ENCODE measurements at places on chromosomes 5 and 9.

DNA sequence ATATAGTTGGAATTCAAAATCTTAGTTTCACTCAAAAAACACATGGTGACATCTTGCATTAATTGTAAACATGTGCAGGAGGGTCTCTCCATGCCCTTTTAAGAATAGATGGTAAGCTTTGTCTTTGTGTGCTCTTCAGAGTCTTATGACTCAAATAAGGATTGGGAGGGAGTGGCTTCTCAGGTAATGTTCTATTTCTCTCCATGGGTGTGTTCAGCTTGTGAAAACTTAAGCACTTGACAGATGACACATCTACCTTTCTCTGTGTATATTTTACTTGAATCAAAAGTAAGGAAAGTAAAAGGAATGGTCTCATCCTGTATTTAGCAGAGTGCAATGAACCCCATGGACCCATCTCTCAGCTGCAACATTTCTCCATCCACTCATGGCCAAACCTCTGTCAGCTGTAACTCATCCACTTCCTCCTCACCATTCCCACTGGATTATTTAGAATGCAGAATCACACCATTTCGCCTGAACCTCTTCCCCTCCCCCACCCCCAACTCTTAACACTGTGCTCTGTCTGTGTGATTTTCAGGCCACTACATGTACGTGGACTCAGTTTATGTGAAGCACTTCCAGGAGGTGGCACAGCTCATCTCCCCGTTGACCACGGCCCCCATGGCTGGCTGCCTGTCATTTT lies 82.1 kb downstream of the MAMDC2 start:
- no peak for DNase-seq

GRCh38 chr5:115170929-115171510 lies 1.3 kb upstream of the TRIM36 start:
- DNase-seq, result no peak

- DNase-seq, result no peak
Measured at GRCh38 chr5:77379558-77380061, 112.5 kb downstream of the WDR41 start.

DNA sequence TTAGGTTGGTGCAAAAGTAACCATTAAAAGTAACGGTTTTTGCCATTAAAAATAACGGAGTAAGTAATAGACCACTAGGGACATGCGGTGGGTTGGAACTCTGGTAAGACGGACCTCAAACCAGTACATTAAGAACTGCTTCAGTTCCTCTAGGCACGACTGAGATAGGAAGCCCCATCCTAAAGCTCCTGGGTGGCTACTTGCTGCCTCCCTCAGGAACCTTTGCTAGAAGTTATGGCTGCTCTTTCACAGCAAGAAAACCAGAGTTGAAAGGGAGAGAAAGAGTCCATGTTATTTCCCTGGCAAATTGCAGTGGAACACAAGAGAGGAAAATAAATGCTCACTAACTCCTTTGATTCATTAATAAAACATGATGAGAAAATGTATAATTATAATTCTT lies 47.6 kb downstream of the MCTP1 start:
- no peak for DNase-seq

GRCh38 chr5:144812763-144813162 lies 642.1 kb downstream of the KCTD16 start:
- DNase-seq, result no peak

- no peak for DNase-seq
Measured at GRCh38 chr5:32810804-32811203, 99.7 kb downstream of the NPR3 start.

DNA sequence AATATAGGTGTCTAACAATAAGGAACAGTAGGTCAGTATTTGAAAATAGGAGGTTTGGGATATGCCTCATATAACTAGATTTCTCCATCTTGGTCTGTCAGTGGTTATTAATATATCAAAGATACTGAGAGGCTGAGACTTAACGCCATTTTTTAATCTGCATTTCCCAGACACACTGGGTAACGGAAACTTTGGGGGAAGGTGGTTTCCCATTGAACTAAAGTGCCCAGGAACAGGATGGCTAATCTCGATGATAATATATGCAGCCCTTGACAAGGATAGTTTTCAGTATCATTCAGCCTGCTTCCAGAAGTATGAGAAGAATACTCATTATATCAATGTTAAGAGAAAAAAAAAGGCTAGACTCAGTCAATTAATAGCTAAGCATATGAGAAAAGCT lies 30.7 kb downstream of the EFNA5 start:
- no peak for DNase-seq

DNA sequence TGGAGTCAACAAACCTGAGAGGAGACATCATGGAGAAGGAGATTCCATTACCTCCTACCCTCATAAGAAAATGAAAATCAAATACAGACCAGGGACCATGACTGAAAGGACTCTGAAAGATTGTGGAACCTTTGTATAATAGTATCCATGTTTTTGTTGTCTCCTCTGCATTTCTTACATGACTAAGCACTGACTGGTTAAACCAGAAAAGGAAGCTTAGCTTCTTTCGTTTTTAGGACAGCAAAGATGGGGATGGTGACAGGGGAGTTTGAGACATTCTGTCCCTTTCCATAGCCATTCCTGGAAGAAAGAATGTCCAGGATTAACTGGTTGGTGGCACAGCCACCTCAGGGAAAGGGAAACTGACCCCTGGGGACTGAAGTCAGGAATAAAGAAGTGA lies 22.2 kb downstream of the ITGA1 start:
- no peak for DNase-seq

- DNase-seq, result no peak
Measured at GRCh38 chr9:97831843-97832636, 21.0 kb upstream of the FOXE1 start.

DNA sequence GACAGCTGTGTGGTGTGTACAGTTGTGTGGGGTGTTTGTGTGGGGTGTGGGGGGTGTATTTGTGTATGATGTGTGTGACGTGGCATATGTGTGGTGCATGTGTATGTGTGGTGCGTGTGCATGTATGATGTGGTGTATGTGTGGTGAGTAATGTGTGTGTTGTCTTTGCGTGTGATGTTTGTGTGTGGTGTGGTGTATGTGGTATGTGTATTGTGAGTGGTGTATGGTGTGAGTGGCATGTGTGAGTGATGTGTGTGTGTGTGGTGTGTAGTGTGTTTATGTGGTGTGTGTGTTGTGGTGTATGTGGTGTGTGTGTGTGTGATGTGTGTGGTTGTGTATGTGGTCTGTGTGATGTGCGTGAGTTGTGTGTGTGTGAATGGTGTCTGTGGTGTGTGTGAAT lies 191.1 kb downstream of the MELK start:
- no peak for DNase-seq

DNA sequence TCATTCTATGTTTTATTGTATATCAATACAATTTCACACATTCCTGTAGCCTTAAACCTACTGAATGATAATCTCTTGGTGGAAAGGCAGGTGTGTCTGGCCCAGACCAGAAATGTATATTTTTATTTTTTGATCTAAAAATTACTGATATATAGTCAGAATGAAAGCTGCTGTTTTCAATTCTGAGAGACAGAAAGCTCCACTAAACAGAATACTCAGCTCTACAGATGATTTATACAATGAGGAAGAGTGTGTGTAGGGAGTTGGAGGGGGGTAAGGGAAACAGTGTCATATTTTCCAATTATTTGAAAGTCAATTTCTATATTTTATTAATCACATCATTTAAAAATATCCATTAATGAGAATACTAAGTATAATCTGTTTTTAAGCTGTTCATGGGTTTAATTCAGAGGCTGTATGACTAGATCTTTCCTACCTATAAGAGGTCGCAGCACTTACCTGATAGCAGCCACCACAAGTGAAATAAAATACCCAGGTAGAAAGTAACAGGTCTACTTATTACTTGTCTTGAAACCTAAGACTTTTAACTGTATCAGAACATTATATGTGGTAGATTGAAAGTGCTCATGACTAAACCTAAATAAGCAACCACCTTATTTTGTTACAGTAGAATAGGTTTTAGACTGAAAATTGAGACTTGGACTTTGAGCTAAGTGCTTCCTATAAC lies 183.4 kb downstream of the TMC1 start:
- no peak for DNase-seq

DNA sequence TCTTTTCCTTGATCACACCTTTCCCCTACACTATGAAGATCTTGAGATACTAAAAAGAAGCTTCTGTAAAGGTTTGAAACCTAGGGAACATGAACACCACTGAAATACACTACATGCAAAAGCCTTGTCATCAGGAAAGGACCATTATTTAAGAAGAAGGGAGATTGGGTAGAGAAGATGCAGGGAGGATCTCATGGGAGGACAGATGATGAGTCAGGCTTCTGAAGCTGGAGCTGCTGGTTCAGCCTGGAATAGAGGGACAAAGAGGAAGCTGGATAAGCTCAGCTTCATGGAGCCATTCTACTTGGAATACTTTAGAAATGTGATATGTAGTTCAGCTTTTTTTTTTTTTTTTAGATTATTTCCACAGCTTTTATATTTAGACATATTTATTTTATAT lies 169.8 kb downstream of the MAN2A1 start:
- no peak for DNase-seq

- DNase-seq, result no peak
Measured at GRCh38 chr9:17160327-17160726, 25.5 kb downstream of the CNTLN start.

- no peak for DNase-seq
Measured at GRCh38 chr5:44801992-44802391, 6.8 kb upstream of the MRPS30 start.

GRCh38 chr5:150781706-150782614 lies 3.4 kb downstream of the SMIM3 start:
- peak; percentile 58 for DNase-seq

GRCh38 chr5:114407783-114408182 lies 45.9 kb downstream of the KCNN2 start:
- no peak for DNase-seq

DNA sequence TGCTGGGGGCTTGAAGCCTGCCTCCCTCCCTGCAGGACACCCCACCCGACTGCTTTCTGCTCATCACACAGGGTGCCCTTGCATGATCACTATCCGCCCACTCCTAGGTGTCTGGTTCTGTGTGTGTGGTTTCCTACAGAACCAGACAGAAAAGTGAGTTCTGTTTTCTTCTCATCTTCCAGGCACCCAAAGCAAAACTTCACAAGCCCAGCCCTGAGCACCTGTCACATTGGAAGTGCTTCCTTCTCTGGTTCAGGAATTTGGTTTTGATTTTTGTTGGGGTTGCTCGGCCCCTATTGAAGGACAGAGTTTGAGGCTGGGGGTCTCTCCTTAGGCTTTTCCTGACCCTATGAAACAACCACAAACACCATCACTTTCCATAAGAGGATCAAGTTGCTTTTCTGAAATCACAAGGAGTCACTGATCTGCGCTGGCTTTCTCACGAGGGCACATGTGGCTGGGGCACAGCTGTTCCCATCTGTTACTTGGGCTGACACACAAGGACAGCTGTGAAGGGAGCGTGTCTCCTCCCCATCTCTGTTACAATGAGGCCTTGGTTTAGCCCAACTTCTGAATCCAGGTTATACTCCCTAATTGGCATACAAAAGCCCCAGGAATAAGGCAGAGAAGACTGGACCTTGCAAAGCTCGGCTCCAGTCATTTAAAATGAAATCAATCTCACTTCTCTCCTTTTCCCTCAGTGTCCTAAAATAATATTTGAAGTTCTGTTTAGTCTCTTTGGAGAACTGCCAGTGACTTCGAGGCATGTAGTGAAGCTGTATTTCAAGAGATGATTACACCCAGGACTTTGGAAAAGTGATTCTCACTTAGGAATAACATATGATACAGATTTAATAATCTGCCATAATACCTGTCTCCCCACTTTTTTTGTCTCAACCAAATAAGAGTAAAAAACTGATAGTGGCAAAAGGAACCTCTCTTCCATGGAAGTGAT lies 213.1 kb upstream of the GAS1 start:
- no peak for DNase-seq

DNA sequence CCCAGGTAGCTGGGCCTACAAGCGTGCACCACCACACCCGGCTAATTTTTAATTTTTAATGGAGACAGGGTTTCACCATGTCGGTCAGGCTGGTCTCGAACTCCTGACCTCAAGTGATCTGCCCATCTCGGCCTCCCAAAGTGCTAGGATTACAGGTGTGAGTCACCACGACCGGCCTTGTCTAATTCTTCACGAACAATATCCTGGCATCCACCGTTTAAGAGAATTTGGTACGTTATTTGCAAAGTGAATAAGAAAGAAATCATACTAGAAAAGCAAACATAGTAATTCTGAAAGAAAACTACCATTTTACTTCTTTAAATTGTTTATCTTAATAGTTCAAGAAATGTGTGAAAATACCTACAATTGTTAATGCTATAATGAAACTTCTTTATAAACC lies 42.9 kb upstream of the TRIO start:
- DNase-seq, result no peak

GRCh38 chr5:170570476-170570875 lies 66.7 kb downstream of the KCNIP1 start:
- no peak for DNase-seq

- no peak for DNase-seq
Measured at GRCh38 chr5:9313751-9314150, 232.1 kb downstream of the SEMA5A start.

GRCh38 chr5:101018299-101018698 lies 115.2 kb upstream of the ST8SIA4 start:
- DNase-seq, result no peak

GRCh38 chr5:154046486-154046885 lies 7.7 kb downstream of the MFAP3 start:
- no peak for DNase-seq

DNA sequence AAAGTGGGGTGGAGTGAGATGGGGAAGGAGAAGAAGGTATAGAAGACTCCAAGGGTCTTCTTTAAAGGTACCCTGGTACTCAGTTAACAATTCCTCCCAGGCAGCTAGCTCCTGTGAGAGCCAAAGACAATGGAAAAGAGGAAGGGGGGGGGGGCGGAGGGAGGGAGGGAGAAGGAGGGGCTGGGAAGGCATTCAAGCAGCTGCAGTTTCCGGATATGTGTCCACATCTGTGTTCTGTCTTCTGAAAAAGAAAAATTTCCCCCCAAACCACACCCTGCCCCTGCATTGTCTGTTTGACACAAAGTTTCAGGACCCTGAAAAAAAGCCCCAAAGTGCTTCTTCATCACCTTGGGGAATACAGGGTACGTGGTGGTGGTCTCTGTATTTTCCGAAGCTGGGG lies 11.1 kb downstream of the SPRY4 start:
- DNase-seq, result no peak

GRCh38 chr9:97962575-97962974 lies 20.6 kb upstream of the ANP32B start:
- no peak for DNase-seq

DNA sequence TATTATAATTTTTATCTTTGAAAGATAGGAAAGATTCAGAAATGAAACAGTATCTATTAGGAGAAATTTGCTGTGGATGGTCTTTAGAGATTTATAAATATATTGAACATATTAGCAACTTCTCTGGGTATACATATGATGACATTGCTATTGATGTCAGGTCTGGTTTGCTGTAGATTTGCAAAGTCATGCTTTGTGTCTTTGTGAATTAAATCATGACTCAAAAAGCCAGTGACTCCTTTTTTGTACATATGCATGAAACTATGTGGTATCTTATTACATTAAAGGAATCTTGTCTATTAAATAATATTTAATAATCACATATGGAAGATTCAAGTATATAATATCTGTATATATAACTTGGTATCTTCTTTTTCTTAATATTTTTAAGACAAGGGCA lies 141.9 kb downstream of the ST8SIA4 start:
- no peak for DNase-seq

- no peak for DNase-seq
Measured at GRCh38 chr5:116778032-116778431, 203.4 kb upstream of the SEMA6A start.

- no peak for DNase-seq
Measured at GRCh38 chr5:14724633-14725032, 60.1 kb downstream of the OTULIN start.
